HT-29 (cell line): ENCODE measurements at places on chromosomes 7 and 10.

GRCh38 chr10:58820386-58820785 is 307.7 kb downstream of the BICC1 start:
- no peak for DNase-seq

DNA sequence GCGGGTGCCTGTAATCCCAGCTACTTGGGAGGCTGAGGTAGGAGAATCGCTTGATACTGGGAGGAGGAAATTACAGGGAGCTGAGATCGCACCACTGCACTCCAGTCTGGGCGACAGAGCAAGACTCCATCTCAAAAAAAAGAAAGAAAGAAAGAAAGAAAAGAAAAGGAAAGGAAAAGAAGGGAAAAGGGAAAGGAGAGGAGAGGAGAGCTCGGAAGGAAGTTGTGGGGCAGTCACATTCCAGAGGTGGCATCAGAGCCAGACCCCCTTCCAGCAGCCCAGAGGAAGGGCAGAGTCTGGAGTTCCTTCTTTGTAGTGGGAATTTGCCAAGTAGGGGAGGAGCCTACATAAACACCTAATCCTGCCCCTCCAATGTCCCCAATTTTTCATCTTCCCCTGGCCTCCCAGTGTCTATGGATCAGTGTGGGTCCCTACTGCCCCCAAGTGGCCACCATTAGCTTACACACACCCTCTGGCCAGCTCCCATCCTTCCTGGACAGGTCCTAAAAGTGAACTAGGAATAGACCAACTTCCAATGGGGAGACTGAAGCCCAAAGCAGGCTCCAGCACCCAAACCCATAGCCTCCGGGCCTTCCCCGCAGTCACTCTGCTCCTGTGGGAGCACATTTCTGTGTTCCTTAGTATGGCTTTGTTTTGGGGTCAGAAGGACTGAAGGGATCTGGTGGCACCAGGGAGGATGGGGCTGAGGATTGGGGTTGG is 39.6 kb upstream of the HSPB1 start:
- DNase-seq = peak; percentile 87

- no peak for DNase-seq
These were observed 304.6 kb downstream of the REEP3 start for GRCh38 chr10:63825766-63826165.

DNA sequence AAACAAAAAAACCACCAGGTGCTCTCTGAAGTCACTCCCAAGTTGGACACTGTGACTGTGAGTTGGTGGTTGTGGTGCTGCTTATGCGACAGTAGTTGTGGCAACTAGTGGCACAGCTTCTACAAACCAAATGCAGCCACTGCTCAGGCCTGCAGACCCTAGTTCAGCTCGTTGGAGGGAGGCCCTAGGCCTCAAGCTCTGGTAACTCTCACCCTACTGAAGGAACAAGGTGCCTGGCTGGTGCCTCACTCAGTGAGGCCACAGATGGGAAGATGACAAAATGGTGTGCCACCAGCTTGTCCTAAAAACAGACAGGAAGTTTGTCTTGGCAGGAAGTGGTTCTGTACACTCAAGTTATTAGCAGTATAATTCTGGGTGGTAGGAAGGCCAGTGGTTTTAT is 45.3 kb upstream of the RAPGEF5 start:
- no peak for DNase-seq

GRCh38 chr7:94698275-94698674 is 42.3 kb upstream of the SGCE start:
- peak; percentile 40 for DNase-seq

GRCh38 chr10:76632767-76633051 is 1004.9 kb downstream of the KCNMA1 start:
- DNase-seq = peak; percentile 47

DNA sequence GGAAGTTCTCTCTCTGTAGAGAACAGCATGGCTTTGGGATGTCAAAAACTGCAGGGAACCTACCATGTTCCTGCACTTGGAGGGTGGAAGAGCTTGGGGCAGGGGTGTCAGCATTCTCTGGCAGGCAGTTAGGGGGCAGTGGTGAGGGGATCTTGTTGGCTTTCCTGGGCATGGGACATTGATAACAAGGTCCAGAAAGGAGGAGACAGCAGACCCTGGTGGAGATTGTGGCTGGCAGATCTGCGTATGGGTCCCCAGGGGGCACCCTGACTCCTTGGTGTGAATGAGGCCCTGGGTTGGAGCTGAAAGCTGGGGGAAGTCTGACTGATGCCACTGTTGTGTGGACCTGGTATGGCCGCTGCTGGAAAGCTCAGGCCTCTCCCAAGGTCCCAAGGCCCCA is 22.9 kb upstream of the CAMK2B start:
- DNase-seq = peak; percentile 44

- DNase-seq = no peak
These were observed 10.7 kb upstream of the PRPS1L1 start for GRCh38 chr7:18038382-18038781.

- DNase-seq = no peak
These were observed 245.9 kb downstream of the MTERF1 start for GRCh38 chr7:91634485-91635177.

- DNase-seq = peak; percentile 60
These were observed 2.2 kb downstream of the CFAP46 start for GRCh38 chr10:132939957-132940790.

DNA sequence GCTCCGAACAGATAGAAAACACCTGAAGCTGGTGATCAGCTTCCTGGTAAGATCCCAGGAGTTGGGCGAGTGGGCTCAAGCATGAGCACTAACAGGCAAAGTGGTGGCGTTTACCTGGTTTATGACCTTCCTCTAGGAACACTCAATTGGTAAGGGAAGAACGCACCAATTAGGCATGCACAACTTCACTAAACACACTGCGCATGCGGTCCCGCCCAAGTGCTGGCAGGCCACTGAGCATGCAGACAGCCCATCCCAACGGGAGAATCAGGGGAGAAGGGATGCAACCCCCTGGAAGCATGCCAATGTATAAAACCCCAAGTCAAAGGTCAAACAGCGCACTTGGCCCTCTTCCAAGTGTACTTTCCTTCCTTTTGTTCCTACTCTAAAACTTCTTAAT is 70.4 kb downstream of the LYZL2 start:
- DNase-seq = peak; percentile 86

DNA sequence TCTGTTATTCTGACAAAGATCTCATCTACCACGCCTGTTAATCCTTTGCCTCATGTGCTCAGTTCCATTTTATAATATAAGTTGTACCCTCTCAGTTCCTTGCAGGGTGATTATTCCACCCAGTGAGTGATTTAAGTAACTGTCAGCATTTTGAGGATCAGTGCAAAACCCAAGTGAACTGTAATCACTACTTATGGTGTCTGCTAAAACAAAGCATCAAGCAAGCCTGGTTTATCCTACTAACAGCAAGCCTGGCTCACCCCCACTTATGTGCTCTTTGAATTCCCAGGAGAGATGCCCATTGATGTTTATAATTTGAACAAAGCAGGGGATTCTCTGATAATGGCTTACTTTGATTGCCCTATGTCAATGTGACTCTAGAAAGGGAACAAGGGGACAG is 186.8 kb upstream of the LRGUK start:
- no peak for DNase-seq

GRCh38 chr10:106705681-106706100 is 458.8 kb downstream of the SORCS1 start:
- peak; percentile 71 for DNase-seq

DNA sequence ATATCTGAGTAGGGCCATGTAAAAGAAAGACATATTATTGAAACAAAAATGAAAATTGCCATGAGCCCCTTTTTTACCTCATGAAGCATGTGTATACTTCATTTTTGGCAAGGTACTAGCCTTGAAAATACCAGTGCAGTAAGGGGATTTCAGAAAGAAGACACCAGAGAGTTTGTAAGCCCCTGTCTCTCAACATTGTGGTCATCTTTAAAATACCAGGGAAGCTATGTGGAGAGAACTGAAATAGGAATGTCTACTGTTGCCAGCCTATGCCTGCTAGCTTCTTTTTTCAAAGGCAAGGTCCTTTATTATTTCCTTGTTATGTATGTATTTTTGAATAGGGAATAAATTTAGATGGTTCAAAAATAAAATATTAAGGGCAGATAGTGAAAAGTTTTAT is 57.8 kb downstream of the CASD1 start:
- no peak for DNase-seq

- no peak for DNase-seq
These were observed 93.1 kb downstream of the BMPER start for GRCh38 chr7:33998476-33998875.

GRCh38 chr7:97078023-97078969 is 39.2 kb upstream of the SDHAF3 start:
- no peak for DNase-seq

- no peak for DNase-seq
These were observed 60.7 kb upstream of the EXOC6 start for GRCh38 chr10:92787557-92788152.

- DNase-seq = no peak
These were observed 57.1 kb downstream of the SLIT1 start for GRCh38 chr10:97128516-97129154.
